Kidney epithelial cell (primary cell): ENCODE measurements at places on chromosomes 6 and 20. TPM values are rescaled to one million over a fixed set of nuclear protein-coding genes. Genes with fewer than 3 reads are reported as not detected.

GRCh38 chr6:168100803-168101589 is 22.0 kb upstream of the FRMD1 start:
- no peak for DNase-seq

- DNase-seq = no peak
Measured at GRCh38 chr6:37972994-37973757, 153.6 kb downstream of the ZFAND3 start.

Gene ARMH2
- total RNA-seq = not detected in 2 replicates

Gene KCNK16
- not detected in 2 replicates for total RNA-seq

DNA sequence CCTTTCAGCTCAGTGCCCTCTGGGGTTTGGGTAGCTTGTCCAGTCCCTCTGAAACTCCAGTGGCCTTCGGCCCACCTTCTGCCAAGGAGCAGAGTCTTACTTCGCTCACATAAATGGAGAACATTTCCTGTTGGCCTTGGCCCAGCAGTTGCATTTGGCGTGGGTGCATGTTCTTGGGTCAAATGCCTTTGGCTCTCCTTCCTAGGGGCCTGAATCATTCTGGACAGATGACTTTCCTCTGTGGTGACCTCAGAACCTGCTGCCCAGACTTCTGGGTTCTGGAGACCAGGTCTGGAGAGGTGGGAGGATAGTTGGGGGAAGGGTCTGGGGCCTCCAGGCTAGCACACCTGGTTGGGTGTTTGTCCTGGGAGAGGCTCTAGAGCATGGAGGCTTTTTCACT is 29.3 kb downstream of the BCAS4 start:
- DNase-seq = no peak

GRCh38 chr20:41170386-41171105 is 33.2 kb downstream of the PLCG1 start:
- no peak for DNase-seq

GRCh38 chr6:157620944-157621343 is 202.1 kb upstream of the SNX9 start:
- DNase-seq = no peak

GRCh38 chr6:26329763-26330511 is 35.1 kb upstream of the BTN3A2 start:
- no peak for DNase-seq

DNA sequence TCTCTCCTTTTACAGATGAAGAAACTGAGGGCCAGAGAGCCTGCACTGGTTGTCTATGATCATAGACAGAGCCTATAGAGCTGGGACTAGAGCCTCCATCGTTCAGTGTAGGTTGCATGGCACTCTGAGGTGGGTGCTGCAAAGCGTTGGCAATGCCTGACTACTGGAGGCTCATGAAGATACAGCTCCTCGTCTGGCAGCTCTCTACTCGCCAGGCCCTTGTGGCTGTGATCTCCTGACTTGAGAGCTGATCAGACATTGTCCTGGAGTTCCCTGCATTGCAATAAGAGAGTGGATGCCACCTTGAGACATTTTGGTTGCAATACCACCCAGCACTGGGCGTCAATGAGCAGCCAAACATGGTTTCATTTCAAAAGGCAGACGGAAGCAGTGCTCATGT is 270.1 kb upstream of the ARID1B start:
- no peak for DNase-seq

DNA sequence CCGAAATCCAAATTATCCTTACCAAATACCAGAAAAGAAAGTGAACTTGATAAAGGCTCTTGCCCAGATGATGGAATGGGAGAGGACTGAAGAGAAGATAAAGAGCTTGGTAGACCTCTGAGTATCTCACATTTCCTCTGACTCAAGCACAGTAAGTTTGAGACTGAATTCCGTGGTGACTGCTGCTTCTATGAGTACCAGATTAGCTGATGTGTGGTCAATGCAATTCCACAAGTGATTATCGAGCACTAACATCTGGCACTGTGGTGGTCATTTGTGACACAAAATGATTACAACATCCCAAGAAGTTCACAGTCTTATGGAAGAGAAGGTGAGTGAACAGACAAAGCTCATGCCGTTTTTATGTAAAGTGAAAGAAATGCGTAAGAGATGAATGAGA is 2.6 kb upstream of the RPS6KA2 start:
- no peak for DNase-seq

Gene DACT2
- total RNA-seq = 0.84 and 0.96 TPM in 2 replicates

Gene PPP1R16B
- total RNA-seq = 0.13 and 0.14 TPM in 2 replicates

GRCh38 chr6:24052590-24052961 is 73.4 kb upstream of the NRSN1 start:
- DNase-seq = no peak

GRCh38 chr6:149752600-149753373 is 3.2 kb downstream of the PCMT1 start:
- no peak for DNase-seq

Gene MEI4
- 0.21 TPM in 1 of 2 replicates, not detected in the other for total RNA-seq

Gene OXT
- total RNA-seq = not detected in 2 replicates

GRCh38 chr6:12065321-12066140 is 53.4 kb downstream of the HIVEP1 start:
- no peak for DNase-seq

- no peak for DNase-seq
Measured at GRCh38 chr6:14510038-14510437, 392.5 kb downstream of the CD83 start.

Gene GNRH2
- total RNA-seq = 0.27 TPM in 1 of 2 replicates, not detected in the other

DNA sequence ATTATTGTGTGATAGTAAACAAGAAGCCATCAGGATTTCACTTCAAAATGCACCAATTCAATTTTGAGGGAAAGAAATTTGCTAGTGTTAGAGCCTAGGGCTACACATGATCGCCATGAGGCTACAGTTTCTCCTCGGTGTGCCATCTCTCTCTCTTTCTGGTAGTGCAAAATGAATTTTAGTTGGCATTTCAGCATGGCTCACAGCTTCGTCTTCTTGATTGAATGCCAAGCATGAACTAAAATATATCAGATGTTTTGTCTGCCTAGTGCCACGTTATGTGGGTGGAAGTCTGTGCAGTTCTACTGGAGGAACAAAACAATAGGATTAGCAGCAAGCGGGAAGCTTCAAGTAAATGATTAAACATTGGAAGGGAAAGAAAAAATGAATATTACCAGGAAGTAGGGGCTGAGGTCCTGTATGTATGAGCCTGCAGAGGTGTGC is 6.8 kb upstream of the MRAP2 start:
- DNase-seq = no peak

Gene PAK5
- total RNA-seq = 0.07 and 0.17 TPM in 2 replicates

Gene C20orf204
- 0.21 and 0.27 TPM in 2 replicates for total RNA-seq

DNA sequence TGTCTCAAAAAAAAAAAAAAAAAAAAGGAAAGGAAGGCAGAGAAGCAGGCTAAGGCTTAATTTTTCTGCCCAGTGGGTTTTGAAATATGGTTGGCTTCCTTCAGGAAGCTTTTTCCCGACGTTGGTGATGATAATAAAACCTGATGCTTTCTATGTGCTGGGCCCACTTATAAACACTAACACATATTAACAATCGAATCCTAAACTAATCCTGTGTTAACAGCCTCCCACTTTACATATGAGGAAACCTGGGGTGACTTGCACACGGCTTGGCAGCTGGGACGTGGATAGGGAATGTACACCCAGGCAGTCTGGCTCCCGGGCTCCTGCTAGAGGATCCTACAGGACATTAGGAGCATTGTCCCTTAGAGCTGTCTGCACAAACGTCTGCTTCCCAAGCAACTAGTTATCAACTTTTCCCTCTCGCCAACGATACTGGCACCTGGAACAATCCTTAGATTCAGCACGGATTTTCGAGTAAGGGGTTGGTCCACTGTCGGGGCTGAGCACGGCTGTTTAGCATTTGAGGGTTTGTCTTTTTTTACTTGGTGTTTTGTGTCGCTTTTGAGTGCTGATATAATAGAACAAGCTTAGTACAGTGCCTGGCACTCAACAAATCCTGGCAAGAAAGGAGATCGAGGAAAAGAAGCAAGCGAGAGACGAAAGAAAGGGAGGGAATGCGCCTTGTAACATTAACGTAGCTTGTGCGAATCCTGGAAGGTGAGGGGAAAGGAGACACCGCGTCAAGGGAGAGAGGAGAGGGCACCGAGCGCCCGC is 622 bp upstream of the KIZ start:
- no peak for DNase-seq

- DNase-seq = no peak
Measured at GRCh38 chr6:44157152-44157521, 1.5 kb upstream of the CAPN11 start.

- DNase-seq = no peak
Measured at GRCh38 chr6:15090745-15091384, 155.0 kb upstream of the JARID2 start.

- no peak for DNase-seq
Measured at GRCh38 chr6:151445482-151445881, 6.4 kb downstream of the RMND1 start.

- no peak for DNase-seq
Measured at GRCh38 chr20:21520702-21521595, 7.1 kb upstream of the NKX2-2 start.

Gene NRSN1
- not detected in 2 replicates for total RNA-seq

GRCh38 chr6:4313044-4313686 is 177.8 kb upstream of the ECI2 start:
- DNase-seq = peak; percentile 80

- no peak for DNase-seq
Measured at GRCh38 chr6:109000289-109000688, 94.4 kb downstream of the SESN1 start.

Gene CNPY3
- 56.5 and 57.8 TPM in 2 replicates for total RNA-seq

Gene FAM162B
- total RNA-seq = 0.14 and 0.25 TPM in 2 replicates

DNA sequence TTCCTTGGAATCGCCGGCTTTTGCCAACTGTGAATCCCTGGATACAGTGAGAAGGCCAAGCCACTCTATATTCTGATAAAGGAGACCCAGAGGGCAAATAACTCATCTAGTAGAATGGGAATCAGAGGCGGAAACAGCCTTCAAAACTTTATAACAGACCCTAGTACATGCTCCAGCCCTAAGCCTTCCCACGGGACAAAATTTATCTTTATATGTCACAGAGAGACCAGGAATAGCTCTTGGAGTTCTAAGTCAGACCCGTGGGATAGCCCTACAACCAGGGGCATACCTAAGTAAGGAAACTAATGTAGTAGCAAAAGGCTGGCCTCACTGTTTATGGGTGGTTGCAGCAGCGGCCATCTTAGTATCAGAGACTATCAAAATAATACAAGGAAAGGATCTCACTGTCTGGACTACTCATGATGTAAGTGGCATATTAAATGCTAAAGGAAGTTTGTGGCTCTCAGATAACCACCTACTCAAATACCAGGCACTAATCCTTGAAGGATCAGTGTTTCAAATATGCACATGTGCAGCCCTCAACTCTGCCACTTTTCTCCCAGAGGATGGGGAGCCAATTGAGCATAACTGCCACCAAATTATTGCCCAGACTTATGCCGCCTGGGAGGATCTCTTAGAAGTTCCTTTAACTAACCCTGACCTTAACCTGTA is 29.5 kb downstream of the CEP85L start:
- no peak for DNase-seq

GRCh38 chr6:96621983-96622382 is 59.1 kb downstream of the FHL5 start:
- no peak for DNase-seq

Gene BANF2
- total RNA-seq = not detected in 2 replicates

DNA sequence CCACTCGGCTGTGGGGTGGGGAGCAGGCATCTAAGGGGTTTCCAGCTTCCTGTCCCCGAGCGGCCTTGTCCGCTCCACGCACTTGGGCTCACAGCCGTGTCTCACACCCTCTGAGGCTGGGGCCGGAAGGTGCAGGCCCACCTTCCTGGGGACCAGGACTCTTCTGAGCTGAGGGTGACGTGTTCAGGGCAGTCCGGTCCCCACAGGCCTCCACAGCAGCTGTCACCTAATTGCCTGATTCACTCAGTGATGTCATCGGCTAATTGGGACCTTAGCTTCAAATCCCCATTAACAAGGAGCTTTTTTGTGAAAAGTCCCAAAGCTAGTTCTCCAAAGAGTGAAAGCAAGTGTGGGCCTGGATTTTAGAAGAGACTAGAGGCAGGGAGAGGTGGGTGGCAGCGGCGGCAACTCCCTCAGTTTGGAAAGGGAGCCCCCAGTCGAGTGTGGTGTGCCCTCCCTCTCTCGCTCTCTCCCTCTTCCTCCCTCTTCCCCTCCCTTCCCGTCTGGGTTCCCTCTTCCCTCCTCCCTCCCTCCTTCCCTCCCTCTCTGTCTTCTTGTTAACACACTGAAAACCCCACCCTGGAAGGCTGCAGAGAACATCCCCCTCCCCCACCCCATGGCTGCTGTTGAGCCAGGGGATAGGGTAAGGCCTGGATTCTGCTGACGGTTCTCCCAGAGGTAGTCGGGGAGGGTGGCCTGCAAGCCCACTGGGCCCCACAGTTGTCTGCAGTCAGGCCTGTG is 39.0 kb downstream of the MYT1 start:
- DNase-seq = no peak

Gene HDGFL1
- not detected in 2 replicates for total RNA-seq

DNA sequence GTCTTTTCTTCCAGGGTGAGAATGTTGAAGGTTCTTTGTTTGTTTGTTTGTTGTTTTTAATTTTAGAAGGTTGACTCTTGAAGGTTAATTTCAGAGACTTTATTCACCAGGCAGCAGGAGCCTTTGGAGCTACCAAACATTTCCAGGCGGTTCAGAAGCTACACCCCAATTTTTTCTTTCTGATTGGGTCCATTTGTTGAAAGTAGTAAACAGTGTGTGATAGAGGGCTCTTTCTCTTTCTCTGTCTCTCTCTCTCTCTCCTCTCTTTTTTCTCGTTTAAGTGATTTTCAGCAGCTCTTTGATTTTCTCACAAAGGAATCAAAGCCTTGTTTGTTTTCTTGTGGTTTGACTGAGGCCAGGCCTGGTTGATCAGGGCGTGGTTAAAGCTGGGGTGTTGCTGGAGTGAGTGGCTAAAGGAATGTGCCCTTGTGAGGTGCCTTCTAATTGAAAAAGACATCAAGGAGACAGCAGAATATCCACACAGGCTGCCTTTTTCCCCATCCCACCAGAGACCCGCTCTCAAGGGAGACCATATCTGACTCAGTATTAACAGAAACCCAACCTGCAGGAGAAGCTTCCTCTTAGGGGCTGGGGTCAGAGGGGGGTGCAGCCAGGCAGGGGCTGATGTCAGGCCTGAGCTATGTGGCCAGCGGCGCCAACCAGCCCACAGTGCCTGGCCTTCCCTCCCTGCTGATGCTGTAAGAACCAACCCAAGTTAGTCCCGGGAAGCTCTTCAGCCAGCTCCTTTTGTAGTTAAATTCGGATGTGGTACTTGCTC is 40.4 kb upstream of the NAA20 start:
- peak; percentile 81 for DNase-seq

GRCh38 chr6:36609582-36609981 is 15.4 kb downstream of the SRSF3 start:
- no peak for DNase-seq

Gene MYB
- 0.62 and 1.7 TPM in 2 replicates for total RNA-seq

Gene BPI
- total RNA-seq = not detected in 2 replicates
